ENCODE measurements at places on chromosomes 5 and 9.
A peak's percentile ranks its signal among the peaks of the same experiment; 100 is the strongest.

GRCh38 chr9:81266674-81267073 lies 422.7 kb downstream of the TLE1 start:
- DNase-seq, result no peak

GRCh38 chr5:14032918-14033317 lies 88.4 kb upstream of the DNAH5 start:
- no peak for DNase-seq

- no peak for DNase-seq
These were observed 73.4 kb upstream of the BOD1 start for GRCh38 chr5:173689737-173690360.

DNA sequence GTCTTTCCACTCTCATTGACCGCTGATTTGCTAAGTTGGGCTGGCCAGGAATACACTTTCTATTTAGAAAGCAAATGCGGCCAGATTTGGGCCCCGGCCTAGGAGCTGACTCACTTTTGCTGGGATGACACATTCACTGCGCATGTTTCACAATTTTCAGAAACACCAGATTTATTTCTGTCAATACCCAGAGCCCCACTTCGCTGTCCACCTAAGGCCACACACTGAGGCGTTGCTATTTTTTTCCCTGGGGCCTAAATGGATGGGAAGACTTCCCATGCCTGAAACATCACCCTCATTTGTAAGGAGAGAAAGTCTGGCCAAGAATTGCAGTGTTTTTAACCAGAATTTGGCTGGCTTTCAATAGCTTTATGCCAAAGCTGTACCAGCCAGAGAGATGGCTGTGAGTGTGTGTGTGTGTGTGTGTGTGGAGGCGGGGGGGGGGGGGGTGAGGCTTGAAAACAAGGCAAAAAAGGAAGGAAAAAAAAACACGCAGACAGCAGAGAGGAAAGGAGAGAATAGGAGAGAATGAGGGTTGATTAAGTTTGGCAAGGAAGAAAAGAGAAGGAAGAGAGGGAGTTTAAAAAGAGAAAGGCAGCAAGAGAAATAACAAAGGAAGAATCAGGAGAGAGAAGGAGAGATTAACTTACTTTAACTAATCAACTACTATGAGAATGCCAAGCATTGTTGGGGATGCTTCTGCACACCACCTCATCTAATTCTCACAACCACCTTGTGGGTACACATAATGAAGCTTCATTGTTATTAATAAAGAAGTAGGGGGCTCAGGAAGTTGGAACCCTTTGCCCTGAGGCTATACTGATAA lies 261.4 kb upstream of the KLF4 start:
- no peak for DNase-seq

- DNase-seq, result no peak
These were observed 415.3 kb downstream of the MAN2A1 start for GRCh38 chr5:110104726-110105669.

DNA sequence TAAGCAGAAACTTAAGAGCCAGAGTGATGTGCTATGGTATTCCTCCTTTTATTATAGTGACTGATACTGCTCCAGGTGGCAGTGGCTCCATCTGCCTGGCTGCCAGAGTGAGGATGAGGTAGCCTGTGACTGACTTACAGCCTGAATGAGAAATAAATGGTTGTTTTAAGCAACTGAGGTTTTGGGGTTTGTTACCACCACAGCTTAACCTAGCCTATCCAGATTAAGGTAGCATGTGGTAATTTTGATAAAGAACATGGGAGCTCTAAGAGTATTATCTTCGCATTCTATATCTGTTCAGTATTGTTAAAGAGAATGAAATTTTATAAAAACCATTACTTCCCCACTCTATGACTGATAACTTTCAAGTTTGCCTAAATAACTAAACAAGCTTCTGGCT lies 39.0 kb downstream of the GOLPH3 start:
- no peak for DNase-seq

GRCh38 chr5:139638736-139639618 lies 9.2 kb upstream of the CXXC5 start:
- no peak for DNase-seq

- DNase-seq, result no peak
These were observed 46.4 kb upstream of the DNAH5 start for GRCh38 chr5:13990896-13991295.

DNA sequence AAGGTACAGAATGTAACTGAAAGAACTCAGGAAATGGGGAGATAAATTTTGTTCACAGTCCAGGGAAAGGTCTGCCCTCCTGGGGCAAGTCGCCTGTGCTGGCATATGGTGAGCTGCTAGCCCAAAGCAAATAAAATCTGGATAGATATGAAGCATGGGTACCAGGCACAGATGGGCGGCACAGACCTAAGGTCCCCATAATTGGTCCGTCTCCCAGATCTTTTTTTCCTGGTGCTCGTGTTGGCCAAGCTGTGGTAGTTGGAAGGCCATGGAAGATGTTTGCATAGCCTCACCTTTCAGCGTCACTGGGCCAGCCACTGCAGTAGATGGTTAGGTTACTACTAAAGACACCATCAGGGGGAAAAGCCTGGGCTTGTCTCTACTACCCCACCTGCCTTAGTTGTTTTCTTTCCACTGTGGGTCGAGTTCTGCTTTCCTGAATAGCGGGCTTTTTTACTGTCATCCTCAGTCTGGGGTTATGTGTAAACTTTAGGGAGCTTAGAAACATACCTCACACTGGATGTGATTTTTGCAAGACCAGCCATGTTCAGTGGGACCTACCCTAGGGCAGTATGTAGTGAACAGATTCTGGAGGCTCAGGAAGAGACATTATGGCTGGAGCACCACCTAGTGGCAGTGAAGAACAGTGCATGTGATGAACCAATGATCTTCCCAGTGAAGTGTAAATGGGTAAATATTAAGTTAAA lies 24.2 kb upstream of the GLRX start:
- DNase-seq, result peak; percentile 62

- no peak for DNase-seq
These were observed 213.2 kb downstream of the TMC1 start for GRCh38 chr9:72734631-72735030.

DNA sequence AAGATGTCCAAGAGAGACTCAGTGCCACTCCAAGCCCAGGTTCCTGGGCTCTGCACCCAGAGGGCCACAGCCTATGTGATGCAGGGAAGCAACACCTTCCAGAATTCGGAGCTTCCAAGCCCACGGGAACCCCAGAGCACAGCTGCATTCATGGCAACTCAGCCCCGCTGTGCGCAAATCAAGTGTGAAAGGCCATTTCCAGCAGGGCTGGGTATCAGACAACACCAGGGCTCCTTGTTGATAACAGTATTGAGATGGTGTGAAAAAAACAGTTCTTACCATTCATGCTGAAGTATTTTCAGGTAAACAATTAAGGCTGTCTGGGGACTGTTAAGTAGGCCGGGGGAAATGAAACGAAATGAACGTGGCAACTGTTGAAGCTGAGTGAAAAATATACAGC lies 10.1 kb downstream of the ROR2 start:
- DNase-seq, result no peak

DNA sequence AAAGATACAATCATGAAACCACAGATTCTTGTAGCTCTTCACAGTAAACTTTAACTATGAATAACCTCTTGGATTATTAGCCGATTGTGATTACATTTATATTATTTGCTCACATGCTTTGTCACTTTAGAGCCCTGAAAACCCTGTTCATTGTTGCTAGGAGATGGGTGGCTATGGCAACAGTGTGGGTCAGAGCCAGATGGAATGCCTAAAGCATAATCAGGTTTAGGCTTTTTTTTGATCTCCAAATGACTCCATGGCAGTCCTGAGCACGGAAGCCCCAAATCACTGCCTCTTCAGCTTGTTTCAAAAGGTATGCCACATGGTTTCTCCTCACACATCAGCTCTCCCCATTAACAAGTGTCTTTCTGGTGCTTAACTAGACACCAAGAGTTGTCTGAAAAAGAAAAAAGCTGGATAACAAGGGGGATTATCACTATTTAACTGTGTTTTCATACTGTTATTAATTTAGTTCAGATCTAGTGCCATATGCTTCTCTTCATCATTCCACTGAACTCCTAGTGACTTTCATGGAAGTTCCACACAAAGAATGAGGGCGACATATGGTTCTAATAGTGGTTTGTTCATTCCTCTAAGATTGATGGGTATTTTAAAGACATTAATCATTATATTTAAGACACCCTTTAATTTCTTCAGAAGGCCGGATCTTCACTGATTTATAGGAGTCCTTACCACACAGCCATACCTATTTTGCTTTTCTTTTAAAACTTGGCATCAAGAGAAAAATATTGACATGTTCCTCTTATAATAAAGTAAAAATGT lies 88.8 kb upstream of the PAM start:
- no peak for DNase-seq

GRCh38 chr5:34898258-34898895 lies 16.9 kb downstream of the RAD1 start:
- DNase-seq, result peak; percentile 15

DNA sequence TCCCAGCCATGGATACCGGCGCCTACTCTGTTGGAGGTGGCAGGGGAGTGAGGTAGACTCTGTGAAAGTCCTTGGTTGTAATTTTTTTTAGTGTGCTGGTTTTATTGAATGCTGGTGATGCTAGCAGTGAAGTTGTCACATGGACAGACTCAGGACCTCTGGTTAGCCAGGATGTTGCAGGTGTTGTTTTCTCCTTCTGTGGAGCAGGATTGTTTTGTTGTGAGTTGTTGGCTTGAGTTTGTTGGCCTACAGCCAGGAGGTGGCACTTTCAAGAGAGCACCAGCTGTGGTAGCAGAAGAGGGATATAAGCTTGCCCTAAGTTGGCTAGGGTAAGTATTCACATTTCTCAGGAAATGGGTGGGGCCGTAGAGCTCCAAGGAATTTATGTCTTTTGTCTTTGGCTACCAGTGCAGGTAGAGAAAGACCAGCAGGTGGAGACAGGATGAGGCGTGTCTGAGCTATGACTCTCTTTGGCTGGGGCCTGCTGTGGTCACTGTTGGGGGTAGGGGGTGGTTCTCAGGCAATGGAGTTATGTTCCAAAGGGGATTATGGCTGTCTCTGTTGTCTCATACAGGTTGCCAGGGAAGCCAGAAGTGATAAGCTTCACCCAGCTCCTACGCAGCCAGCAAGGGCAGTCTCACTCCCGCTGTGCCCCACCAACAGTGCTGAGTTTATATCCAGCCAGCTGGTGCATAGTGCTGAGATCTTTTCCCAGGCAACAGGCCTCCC lies 248.7 kb downstream of the TAF11L14 start:
- no peak for DNase-seq

GRCh38 chr5:88450239-88450638 lies 181.6 kb upstream of the TMEM161B start:
- DNase-seq, result no peak

DNA sequence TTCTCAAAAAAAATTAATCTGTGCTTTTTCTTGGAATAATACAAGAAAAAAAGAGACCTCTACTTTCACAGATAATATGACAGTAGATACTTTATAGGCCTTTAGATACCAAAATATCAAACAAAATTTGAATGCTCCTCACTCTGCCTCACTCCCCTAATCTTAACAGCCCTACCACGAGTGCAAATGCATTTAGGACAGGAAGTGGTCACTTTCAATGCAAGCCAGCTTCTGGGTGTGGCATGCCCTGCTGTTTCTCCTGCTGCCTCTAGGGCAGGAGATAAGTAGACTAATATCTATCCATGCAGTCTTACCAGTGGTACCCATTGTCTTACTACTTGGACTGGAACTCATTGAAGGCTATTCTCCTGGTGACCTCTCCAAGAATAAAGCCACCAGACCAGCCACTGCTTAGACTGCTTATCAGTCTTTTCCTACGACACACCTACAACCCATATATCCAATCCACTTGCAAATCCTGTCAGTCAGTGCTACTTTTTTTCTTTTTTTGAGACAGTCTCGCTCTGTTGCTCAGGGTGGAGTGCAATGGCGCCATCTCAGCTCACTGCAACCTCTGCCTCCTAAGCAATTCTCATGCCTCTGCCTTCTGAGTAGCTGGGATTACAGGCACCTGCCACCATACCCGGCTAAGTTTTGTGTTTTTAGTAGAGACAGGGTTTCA lies 23.0 kb downstream of the FRRS1L start:
- DNase-seq, result peak; percentile 45

DNA sequence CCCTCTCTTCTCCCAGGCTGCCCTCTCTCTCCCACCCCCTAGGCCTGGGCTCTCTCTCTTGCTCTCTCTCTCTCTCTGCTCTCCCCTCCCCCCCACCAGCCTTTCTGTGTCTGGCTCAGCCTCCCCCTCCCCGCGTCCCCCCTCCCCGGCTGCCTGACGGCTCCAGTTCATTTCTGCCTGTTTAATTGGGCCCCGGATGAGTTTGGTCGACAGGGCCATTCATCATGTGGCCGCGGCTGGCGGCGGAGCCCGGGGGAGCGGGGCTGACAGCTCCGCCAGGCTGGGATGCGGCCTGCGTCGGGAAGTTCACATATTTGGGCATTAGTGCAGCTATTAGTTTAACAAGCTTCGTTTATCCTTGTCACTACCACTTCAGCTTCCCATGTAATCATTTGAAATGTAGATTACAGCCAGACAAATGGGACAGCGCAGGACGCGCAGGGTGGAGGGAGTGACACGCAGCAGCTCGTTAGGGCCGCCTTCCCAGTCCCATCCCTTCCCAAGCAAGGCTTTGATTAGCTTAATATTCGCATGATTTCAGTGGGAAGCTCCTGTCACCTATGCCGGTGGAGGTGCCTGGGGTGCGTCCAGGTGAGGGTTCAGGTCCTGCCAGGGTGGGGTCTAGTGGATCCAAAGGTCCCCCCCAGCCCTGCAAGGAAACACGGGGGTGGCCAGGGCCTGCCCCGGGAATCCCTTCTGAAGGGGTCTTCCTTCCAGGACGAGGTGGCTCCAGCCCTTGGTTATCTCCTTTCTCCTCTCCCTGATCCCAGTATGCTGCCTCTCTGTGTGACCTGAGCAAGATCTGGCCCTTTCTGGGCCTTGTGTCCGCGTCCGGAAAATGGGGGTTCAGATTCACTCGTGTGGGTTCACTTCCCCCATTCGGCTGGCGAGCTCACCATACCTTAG lies 214.8 kb downstream of the PAX5 start:
- DNase-seq, result no peak

DNA sequence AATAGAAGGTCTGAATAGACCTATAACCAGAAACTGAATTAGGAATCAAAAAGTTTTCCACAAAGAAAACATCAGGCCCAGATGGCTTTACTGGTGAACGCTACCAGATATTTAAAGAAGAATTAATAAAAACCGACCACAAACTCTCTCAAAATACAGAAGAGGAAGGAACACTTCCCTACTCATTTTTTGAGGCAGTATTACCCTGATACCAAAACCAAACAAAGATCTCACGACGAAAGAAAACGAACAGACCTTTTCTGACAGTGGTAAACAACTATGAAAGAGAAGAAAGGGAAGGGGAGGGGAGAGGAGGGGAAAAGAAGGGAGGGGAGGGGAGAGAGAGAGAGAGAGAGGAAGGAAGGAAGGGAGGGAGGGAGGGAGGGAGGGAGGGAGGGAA lies 13.5 kb downstream of the B4GALT1 start:
- DNase-seq, result no peak

- DNase-seq, result no peak
These were observed 45.2 kb downstream of the RNF180 start for GRCh38 chr5:64210866-64211265.

- DNase-seq, result no peak
These were observed 7.0 kb downstream of the TEX48 start for GRCh38 chr9:114674798-114675540.

- no peak for DNase-seq
These were observed 205.0 kb downstream of the DOCK8 start for GRCh38 chr9:419571-420171.

Data from GM18507 (cell line).